Iris pigment epithelial cell (primary cell): ENCODE measurements at places on chromosomes 7 and 10.

- DNase-seq: no peak
Measured at GRCh38 chr7:157641866-157642265, 305.1 kb downstream of the DNAJB6 start.

- no peak for DNase-seq
Measured at GRCh38 chr10:130044067-130045061, 66.3 kb downstream of the C10orf143 start.

DNA sequence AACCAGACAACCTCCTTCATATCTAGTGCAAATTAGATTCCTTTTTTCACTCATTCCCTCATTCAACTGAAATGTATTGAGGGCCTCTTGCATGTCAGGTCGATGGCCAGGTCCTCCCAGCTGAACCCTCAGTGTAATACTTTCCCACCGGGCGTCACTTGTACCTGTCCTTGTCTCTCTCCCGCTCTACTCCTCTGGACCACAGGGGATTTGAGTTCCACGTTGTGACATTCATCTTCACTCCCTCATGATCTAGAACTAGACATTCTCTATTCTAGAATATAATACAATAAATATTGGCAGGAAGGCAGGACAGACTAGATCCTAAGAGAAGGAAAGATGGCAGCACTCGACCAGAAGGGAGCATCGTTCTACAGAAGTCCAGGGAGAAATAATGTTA lies 83.9 kb downstream of the WNT2 start:
- no peak for DNase-seq

DNA sequence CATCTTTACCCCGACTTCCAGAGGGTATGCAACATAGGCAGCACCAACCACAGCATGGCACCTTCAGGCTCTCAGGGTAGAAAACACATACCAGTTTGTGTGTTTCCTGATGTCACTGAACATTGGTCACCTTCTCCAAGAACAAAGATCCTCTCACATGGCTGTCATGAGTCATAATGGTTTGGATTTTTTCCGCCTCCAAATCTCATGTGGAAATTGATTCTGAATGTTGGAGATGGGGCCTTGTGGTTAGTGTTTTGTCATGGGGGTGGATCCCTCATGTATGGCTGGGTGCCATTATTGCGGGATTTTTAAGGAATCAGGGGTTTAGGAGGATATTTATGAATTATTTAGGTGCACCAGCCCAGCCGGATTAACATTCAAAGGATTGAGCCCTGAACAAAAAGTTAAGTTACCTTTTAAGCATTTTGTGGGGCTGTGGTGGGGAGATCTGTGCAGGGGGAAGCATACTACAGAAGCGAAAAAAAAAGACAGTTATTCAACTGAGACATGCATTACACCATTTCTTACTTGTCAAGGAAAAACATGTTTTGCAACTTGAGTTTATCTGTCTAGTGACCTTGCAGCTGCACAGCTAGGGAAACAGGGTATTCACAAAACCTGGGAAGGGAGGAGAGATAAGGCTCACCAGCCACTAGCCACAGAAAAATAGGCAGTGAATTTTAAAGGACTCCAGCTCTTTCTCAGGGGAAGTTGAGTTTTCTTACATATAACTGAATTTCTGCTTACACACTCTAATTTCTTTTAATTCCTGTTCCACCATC lies 774.1 kb upstream of the AUTS2 start:
- no peak for DNase-seq

- peak; percentile 9 for DNase-seq
Measured at GRCh38 chr10:20299034-20299736, 483.0 kb downstream of the PLXDC2 start.

DNA sequence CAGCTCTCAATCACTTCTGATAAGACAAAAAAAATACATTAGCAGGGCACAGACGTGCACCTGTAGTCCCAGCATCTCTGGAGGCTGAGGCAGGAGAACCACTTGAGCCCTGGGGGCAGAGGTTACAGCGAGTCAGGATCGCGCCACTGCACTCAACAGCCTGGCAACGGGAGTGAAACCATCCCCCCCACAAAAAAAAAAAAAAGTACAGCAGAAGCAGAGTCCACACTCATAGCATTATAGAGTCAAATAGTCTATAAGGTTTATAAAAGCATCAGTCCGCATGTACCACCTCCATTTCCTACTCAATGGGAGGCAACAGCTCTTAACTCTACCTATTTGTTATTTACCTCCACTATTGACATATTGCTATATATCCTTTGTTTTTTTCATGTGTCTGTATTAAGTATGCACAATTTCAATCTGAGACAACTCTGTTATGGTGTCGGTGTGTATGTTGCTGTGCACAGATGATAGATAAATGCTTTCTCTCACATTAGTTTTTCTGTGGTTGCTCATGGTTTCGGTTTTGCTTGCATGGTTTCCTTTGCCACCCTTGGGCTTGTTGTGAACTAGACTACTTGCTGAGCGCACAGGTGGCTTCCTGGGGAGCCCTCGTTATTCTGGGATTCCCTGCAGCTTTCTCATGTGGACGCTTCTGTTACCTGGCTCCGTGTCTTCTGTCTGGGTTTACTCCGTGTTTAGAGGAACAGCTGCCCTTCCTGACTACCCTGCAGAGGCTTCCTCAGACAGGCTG lies 40.4 kb downstream of the PROSER2 start:
- no peak for DNase-seq

GRCh38 chr7:144470078-144470477 lies 66.6 kb upstream of the NOBOX start:
- DNase-seq: peak; percentile 34

DNA sequence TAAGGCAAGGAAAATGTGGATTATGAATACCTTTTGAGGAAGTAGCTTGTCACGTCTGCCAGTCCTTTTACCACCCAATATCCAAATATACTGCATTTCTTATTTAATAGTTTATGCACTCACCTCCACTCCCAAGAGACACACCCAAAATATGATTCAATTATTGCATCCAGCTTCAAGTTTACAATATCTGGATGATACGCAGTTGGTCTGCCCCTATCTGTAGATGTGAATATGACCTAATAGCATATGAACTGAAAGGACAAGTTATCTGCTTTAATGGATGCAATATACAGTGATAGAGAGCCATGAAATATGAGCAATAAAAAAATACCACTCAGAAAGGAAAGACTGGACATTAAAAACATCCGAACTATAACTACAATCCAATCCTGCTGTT lies 159.4 kb upstream of the MAGI2 start:
- DNase-seq: no peak

DNA sequence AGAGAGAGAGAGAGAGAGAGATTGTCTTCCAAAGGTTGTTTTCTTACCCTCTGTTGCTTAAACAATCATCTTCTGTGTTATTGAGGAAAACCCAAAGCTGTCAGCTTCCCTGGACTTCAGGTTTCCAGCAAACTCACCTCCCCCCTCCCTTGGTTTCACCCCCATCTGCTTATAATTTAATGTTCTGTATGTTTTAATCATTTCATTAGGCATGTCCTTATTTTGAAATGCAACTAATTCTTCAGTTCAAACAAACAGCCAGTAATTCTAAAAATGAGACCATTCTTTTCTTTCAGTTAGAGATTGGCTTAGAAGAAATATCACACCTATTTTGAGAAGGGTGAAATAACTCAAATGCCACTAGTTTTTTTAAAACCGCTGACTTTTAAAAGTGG lies 102.9 kb downstream of the FAM204A start:
- no peak for DNase-seq

GRCh38 chr7:46210467-46210866 lies 289.4 kb upstream of the IGFBP3 start:
- DNase-seq: peak; percentile 42

GRCh38 chr10:88450201-88450600 lies 132.9 kb downstream of the RNLS start:
- no peak for DNase-seq

GRCh38 chr7:25429731-25430130 lies 201.4 kb upstream of the NPVF start:
- DNase-seq: no peak

DNA sequence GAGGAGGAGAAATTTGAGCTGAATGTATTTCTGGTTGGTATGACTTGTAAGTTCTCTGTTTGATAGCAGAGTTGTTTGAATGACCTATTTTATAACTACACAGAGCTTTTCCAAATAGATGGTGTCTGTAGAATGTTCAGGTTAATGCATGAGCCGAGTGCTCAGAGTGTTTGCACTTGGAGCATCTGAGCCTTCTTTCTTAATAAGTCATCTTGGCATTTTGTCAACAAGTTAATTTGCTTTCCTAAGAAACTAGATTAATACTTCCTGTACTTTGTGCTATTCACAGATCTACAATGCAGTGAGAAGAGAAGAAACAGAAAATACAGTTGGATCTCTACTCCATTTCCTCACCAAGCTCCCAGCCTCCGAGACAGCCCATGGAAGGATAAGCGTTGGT lies 138.2 kb downstream of the PLCE1 start:
- peak; percentile 61 for DNase-seq

- DNase-seq: no peak
Measured at GRCh38 chr7:39317107-39317506, 249.1 kb upstream of the YAE1 start.

DNA sequence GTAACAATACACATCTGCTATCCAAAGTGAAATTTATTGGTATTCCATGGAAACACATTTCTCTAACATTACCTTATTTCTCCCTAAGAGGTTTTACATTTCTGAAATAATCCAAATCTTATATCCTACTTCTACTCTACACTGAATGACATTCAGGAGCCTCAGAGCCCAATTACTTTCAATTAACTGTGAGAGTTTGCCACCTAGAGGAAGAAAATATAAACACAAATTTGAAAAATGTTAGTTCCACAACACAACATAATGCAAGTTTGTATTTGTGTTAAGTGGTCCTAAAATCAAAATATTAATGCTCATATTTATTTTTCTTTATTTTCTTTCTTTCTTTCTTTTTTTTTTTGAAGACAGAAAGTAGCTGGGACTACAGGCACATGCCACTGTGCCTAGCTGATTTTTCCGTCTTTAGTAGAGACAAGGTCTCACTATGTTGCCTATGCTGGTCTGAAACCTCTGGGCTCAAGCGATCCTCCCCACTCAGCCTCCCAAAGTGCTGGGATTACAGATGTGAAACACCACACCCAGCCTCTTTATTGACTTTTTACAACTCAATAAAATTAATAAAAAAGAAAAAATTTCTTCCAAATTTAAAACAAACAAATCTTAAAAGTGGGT lies 46.0 kb downstream of the ATAD1 start:
- peak; percentile 32 for DNase-seq

GRCh38 chr10:11270135-11270857 lies 252.6 kb downstream of the CELF2 start:
- peak; percentile 57 for DNase-seq

DNA sequence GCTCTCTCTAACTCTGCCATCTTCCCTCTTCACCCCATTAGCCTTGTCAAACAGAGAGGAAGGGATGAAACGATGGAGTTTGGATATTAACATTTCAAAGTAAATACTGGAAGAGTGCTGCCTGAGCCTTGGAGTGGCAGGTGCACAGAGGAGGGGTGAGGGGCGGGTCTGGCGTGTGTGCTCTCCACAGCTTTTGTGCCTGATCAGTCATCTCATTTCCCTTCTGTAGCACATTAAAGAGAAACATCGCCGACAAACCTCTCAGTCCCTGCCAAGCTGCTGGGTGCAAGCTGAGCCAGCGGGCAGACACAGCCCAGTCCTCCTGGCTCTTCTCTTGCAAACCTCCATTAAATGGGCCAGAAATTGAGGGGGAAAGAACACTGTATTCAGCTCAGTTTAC lies 76.2 kb downstream of the SLIT1 start:
- DNase-seq: no peak

DNA sequence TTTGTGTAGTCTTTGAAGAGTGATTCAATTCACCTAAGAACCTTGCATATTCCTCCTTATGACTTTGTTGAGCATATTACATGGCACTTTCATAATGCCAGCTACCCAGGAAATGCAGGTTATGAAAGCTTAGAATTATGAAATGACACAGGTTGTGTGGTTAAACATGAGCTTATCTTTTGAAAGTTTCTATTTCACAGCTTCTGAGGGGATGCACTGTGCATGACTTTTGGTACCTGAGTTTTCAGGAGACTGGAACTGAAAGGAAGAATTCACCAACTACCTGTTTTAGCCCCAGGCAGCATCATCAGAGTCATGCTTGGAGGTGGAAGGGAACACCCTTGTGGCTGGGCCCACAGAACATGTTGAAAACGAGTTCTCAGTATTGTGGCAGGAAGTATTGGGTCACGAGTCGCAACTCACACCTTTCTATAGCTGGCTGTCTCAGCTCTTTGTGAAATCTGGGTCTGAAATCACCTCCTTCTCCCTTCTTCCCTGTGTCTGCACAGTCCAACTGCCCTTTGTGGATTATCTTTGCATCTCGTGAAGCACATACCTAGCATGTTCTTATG lies 228.2 kb downstream of the PTEN start:
- DNase-seq: no peak

DNA sequence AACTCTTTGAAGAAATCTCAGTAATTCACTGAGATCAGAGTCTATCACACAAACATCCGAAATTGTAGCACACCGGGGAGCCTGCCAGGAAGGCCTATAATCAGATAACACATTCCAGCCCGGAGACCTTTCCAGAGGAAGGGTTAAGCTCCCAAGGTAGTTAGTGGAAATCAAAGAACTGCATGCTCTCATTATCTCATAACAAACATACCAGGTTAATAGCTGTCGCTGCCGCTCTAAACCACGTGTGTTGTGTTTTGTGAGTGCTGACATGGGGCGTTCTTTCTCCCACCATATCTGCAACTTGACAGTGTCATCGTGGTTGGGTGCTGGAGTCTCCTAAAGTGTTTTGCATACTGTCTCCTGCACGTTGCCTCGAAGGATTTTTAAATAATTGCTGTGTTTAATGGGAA lies 120.7 kb upstream of the CARD11 start:
- DNase-seq: no peak

DNA sequence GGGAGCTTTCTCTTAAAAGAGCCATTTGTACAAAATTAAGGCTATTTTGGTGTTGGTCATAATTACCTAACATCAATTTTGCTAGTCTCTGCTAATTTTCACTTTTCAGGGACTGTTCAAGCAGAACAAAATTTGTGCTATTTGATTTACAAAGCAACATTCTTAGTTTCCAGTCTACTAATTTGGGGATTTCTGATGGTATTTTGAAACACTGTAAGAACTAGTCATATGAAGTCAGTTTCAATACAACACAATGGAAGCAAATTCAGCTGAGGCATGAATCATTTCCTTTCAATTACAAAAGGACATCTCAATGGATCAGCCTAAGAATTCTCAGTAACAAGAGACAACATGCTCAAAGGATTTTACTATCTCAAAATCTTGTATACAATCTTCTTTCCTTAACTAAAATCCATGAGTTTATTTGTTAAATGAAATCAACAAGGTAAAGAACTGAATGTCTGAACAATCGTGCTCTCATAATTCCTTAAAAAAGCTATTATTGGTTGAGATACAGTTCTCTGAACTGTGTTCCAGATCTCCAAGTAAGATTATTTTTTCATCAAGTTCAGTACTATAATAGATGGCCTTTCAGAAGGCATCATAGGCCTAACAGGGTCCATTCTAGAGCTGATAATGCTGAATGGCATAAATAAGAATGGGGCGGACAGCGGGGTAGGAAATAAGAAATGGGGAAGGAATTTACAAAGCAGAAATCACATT lies 144.6 kb downstream of the NRCAM start:
- DNase-seq: peak; percentile 90

GRCh38 chr7:81367326-81367931 lies 402.4 kb downstream of the HGF start:
- DNase-seq: peak; percentile 14

GRCh38 chr7:155287284-155287935 lies 10.3 kb upstream of the INSIG1 start:
- no peak for DNase-seq

- DNase-seq: peak; percentile 57
Measured at GRCh38 chr10:126060261-126060931, 164.0 kb downstream of the FANK1 start.
